ENCODE measurements at places on chromosomes 11 and 22.

DNA sequence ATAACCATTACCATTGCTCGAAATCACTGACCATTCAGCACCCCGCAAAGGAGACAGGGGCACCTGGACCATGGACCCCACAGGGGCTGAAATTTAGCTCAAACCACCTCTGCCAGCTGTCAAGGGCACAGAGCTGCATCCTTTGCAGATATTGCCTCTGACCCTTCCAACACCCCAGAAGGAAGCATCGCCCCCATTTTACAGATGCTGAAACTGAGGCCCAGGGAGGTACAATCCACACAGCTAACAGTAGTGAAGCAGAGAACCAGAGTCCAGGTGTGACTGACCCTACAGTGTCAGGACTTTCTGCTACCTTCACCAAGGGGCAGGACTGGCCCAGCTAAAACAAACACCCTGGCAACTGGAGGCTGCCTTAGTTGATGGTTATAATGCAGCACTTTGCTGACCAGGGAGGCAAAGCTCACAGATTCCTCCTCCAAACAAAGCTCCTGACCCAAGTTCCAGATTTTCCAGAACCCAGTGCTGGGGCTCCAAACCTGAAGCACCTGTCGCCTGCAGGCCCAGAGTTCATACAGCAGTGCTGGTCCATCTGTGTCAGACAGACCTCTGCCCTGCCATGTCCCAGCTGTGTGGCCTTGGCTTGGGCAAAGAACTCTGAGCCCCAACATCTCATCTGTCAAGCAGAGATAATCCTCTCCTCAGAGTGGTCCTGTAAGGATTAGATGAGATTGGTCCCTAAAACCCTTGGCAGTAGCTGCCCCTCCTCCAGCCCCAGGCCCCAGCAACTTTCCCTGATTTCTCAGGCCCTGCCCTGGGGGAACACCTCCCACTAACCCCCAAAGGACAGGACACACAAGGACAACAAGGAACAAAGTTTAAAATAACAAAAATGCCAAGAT is 15.2 kb upstream of the ARAP1 start:
- no peak for DNase-seq

DNA sequence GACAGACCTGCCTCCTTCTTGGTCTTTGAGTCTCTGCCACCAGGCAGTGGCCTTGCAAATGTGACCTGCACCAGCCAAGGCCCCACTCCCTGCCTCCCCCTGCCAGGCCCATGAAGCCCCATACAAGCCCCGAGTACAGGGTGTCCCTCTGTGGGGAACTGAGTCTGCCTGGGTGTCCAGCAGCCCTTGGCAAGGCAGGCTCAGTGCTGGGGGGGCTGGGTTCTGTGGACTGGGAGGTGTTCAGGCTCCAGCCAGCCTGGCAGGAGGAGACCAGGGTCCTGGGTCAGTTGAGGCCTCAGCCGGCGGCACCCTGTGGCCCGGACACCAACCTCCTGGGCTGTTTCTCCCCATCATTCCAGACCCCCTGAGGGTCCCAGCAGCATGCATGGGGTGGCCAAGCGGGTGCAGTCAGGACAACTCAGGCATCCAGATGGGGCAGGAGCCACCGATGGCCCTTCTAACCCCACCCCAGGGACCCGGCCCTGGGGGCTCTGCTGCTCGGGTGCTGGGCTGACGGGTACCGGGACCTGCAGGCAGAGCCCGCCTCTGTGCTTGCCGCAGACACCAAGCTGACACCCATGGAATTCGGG is 5.7 kb downstream of the MUC5AC start:
- no peak for DNase-seq

DNA sequence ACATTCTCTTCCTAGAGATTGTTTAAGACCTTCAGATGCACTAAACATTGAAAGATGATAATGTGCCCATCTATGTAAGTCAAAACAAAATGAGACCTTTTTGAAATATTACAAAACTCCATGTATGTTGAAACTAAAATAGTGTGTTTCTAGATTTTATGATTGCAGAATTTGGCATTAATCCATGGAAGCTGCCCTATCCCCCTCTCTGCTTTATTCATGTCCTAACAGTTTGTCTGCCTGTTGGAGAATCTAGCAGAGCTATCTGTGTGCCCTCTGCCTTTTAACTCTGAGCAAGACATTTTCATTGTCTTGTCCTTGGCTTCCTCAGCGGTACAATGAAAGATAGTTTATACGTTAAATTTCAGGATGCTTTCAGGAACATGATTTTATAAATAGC is 105.5 kb downstream of the FAT3 start:
- DNase-seq: no peak

GRCh38 chr22:39223091-39223710 is 21.6 kb downstream of the PDGFB start:
- DNase-seq: no peak

DNA sequence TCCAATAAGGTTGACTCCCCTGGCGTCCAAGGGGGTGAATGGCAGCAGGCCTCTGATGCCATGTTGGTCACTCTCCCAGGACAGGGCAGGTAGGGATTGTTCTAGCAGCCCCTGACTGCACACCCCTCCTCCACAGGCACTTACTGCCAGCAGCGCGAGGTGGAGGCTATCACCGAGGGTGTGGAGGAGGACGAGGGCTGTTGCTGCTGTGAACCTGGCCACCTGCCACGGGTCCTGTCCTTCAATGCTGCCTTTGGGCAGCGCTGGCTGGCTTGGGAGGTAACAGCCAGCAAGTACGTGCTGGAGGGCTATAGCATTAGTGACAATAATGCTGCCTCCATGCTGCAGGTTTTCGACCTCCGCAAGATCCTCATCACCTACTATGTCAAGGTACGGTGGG is 7.7 kb upstream of the SIPA1 start:
- DNase-seq: no peak

DNA sequence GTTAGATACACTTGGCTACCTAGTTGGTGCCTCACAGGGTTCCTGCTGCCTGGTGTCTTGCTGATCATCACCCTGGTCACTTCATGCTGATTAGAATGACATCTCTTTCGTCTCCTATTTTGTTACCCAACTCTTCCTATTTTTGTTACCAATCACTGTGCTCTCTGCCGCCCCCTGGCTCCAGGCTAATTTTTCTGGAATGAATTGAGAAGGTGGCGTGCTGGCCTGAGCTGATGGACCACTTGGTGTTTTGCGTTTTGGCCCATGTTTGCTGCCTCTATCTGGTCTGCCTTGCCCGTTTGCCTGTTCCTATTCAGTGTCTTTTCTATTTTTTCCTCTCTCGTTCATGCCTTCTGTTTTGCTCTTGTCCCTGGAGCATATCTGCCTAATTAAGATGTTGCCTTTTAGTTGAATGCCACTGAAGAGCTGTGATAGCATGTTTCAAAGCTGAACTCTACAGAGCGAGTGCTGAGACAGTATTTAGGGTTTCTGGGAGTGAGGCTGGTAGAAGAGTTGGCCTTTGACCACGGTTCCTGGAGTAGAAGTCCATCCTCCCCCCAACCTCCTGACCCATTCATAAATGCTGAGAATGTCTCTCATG is 5.9 kb upstream of the ATF4 start:
- peak; percentile 77 for DNase-seq

- DNase-seq: no peak
Observed at GRCh38 chr22:33747576-33748180, 172.6 kb downstream of the LARGE1 start.

- DNase-seq: no peak
Observed at GRCh38 chr22:30829901-30830550, 135.4 kb downstream of the OSBP2 start.

- no peak for DNase-seq
Observed at GRCh38 chr11:125935056-125935455, 10.8 kb upstream of the VSIG10L2 start.

DNA sequence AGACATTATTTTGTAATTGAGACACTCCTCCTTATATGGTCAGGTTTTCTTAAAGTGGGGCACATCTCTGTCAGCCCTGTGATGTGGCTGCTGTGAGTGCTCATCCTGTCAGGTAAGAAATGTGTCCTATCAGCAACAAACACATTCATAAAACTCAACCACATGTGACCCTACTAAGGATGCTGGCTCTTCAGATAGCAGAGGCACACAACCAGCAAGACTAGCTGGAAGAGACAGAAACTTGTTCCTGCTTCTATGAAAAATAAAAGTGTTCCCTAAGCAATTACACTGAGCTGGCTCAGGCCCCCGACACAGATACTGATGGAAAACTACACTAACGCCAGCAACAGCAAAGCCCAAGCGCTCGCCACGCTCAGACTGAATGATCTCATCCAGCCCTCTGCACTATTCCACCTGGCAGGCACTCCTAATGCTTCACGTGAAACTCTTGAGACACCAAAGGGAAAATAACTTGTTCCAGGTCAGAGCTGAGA is 49.8 kb upstream of the CYP2D6 start:
- no peak for DNase-seq

GRCh38 chr11:114125959-114126358 is 66.4 kb downstream of the ZBTB16 start:
- no peak for DNase-seq

DNA sequence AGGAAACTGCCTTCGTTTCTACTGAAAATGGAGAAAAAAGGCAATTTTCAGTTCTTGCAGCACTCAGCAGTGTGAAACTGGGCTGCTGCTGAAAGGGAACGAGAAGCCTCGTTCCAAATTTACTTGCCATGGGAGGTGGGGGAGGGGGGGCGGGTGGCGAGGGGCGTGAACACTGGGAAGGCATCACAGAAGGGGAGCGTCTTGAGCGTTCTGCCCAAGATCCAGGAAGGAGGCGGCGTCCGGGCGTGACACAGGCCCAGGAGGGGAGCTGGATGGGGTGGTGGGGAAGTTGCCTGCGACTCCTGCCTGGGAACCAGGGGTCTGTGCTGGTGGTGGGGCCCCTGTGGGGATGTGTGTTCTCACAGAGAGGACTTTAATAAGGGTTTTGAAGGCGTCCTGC is 213.5 kb downstream of the CTTN start:
- no peak for DNase-seq

- no peak for DNase-seq
Observed at GRCh38 chr22:35160268-35160667, 94.3 kb downstream of the ISX start.

- no peak for DNase-seq
Observed at GRCh38 chr11:2702771-2703362, 3.1 kb upstream of the KCNQ1OT1 start.

GRCh38 chr11:111391328-111392124 is 12.5 kb upstream of the POU2AF1 start:
- DNase-seq: no peak

DNA sequence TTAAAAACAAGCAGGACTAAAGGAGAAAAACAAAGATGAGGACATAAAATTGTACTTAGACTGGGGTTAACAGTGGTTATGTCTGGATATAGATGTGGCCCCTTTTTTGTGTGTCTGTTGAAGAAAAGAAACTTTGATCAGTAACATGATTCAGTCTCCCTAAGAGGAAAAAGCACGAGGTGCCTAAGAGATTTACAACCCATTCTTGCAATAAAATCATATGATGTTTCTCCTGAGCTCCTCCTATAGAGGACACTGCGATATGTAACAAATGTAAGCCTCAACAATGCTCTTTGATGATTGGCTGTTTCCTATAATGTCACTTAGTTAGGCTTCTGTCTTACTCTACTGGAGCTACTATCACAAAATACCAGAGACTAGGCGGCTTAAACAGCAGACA is 77.9 kb downstream of the FBXO7 start:
- DNase-seq: no peak

GRCh38 chr11:75797116-75797515 is 17.9 kb upstream of the UVRAG start:
- no peak for DNase-seq

GRCh38 chr11:35588627-35589026 is 29.6 kb upstream of the FJX1 start:
- no peak for DNase-seq

GRCh38 chr11:69513663-69514224 is 32.3 kb downstream of the LINC01488 start:
- no peak for DNase-seq

GRCh38 chr11:21460082-21460481 is 732.8 kb upstream of the ANO5 start:
- no peak for DNase-seq

- no peak for DNase-seq
Observed at GRCh38 chr11:112828421-112828820, 132.8 kb upstream of the NCAM1 start.

- no peak for DNase-seq
Observed at GRCh38 chr11:16737818-16738192, 642 bp upstream of the C11orf58 start.

- no peak for DNase-seq
Observed at GRCh38 chr22:24437741-24438328, 10.4 kb downstream of the ADORA2A start.

DNA sequence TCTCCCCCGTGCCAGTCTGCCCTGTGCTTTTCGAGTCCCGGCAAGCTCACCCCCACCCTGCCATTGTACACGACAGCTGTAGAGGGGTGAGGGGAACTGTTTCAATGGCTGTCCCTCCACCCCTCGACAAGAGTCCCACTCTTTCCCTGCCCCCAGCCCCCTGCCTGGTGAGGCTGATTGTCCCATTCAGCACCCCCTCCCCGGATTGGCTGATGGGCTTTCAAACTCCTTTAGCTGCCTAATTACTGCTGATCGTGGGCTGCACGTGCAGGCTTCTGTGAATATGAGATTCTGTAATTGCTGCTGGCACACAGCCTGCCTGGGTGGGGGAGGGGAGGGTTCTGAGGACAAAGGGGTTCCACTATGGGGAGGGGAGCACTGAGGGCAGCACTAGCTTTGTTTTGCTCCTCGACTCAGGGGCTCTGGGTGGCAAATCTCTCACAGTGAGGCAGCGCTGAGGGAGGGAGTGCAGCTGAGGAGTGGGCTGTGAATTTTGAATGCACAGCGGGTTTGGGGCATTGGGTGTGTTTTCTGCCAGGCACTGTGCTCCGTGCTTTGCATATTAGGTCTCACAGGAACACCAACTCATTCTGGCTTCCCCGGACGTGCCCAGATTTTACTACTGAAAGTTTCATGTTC is 42.6 kb upstream of the ACCSL start:
- DNase-seq: no peak

DNA sequence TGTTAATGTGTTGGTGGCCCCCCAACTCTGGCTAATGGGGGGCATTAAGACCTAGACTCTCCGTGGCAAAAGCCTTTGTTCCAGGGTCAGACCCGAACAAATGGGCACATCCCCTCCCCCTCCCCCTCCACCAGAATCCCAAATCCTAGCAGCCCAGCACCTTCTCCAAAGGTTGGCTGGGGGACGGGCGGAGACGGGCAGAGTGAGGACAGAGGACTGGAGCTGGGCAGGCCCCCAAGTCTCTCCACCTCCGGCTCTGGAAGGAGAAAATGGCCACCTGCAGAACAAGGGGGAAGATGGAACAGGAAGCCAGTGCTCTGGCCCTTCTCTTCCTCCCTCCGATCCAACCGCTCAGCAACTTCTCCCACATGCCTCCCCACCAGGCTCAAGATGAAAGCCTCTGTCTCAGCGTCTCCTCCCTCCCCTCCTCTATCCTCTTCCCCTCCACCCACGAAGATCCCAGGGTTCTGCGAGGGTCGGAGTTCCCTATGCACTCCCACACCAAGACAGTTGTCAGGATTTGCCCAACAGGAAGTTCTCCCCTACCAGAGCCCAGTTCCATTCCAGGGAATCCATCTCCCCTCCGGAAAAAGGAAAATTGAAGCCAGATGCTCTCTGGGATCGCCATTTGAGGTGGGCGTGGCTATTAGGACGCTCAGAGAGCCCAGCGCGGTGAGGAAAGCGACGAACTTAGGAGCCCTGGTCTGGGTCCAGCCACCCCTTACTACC is 20.1 kb downstream of the ADA2 start:
- no peak for DNase-seq

GRCh38 chr22:20834725-20835124 is 23.9 kb downstream of the PI4KA start:
- no peak for DNase-seq

All from suppressor macrophage treated with lipopolysaccharide for 4 hours (primary cell).